SK-N-DZ (cell line): ENCODE measurements at places on chromosomes 5 and 9.

GRCh38 chr5:60541980-60542379 lies 158.0 kb downstream of the DEPDC1B start:
- no peak for DNase-seq

- no peak for DNase-seq
These were observed 40.3 kb upstream of the GLRX start for GRCh38 chr5:95862671-95863382.

DNA sequence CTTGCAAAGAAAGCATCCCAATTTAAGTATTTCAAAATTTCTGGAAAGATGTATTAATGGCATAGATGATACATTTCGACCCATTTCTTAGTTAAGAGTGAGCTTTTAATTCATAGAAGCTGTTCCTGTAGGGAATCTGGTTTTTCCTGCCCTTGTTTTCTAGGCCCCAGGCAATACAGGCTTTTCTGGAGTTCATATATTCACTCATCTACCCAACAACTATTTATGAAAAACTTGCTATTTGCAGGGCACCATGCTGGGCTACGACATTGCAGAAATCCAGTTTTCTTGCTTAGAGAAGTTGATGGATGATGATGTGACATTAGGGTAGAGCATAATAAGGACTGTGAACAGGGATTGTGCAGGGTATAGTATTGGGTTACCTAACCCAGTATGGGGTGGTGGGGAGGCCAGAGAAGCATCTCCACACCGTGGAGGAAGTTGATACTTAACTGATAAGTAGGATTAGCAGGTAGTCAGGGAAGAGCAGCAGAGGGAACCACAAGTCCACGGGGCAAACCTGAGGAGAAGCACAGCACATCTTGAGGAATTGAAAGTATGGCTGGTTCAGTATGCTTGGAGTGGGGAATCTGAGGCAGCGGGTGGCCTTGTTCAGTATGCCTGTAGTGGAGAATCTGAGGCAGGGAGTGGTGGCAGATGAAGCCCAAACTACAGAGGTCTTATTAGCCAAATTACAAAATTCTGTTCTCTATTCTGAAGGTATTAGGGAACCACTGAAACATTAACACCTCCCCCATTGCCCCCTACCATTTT lies 247.5 kb downstream of the ARRDC3 start:
- no peak for DNase-seq

- no peak for DNase-seq
These were observed 456.4 kb downstream of the NFIB start for GRCh38 chr9:13857521-13857920.

DNA sequence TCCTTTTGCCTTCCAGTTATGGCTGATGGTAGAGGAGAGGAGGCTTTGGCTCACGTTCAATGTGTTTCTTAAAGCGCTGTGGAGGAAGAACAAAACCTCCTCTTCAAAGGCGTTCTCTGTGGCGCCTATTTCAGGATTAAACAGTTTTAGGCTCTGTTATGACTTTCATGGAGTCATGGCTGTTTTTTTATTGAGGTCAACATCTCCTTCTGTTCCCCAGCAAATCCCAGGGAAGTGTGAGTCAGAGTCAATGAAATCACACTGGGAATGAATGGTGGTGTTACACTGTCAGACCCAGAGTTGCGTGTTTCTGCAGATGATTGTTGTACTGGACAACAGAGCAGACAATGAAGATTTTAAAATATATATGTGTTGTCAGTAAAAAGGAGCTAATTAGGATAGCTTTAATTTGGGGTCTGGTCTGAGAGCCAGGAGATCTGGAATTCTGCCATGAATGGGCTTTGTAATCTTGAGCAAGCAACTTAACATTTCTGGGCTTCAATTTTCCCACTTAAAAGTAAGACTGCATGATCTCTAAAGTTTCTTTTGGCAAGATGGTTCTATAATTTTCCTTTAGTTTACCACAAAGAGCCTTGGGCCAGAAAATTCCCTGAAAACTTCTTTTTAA lies 240.7 kb downstream of the CSNK1G3 start:
- no peak for DNase-seq

GRCh38 chr5:147949711-147950573 lies 43.6 kb upstream of the C5orf46 start:
- peak; percentile 49 for DNase-seq

DNA sequence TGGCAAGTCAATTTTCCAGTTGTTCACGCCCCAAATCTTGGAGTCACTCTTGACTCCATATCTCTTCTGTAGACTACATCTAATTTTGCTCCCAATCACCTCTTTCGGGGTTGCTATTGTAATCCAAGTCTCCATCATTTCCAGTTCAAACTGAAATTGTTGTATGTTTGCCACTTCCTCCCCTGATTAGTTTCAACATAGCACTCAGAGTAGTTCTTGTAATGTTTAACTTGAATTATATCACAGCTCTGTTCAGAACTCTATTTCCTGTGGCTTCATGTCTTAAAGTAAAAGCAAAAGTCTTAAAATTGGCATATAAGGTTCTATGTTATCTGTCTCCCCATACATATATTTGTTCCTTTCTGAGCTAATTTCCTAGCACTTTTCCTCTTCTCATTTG lies 348.5 kb upstream of the RIOK2 start:
- DNase-seq, result no peak

DNA sequence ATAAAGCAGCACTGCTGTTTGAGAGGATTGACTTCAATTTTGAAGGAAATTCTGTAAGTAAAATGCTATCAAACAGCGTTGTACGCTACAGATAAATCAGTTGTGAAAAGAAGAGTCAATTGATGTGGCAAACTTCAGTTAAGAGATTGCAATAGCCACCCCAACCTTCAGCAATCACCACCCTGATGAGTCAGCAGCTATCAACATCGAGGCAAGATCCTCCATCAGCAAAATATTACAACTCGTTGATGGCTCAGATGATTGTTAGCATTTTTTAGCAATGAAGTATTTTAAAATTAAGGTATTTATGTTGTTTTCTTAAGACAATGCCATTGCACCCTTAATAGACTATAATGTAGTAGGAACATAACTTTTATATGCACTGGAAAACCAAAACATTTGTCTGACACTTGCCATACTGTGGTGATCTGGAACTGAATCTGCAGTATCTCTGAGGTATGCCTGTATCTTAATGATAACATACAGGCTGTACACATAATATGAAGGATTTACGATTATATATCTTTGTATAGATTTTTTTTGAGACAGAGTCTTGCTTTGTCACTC lies 47.5 kb downstream of the VPS13A start:
- no peak for DNase-seq

DNA sequence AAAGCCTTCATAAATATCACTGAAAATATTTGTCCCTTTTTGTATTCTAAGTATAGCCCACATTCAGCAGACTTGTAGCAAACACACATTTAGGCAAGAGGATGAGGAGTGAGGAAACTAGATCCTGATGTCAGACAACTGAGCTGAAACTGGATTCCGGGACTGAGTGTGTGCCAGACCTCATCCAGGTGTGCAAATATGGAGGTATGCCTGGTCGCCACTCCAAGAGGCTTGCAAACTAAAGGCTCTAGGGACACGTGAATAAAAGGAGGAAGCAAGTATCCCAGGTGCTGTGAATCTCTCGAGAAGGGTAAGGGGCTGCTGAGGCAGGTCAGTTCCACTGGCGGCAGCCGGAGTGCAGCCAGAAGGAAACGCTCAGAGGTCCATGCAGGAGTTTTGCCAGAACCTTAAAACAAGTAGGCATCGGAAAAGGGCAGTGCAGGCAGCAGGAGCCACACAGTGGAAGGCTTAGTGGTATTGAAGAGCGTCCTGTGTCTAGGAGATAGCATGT lies 77.4 kb upstream of the ALDH1B1 start:
- DNase-seq, result no peak

GRCh38 chr9:121910491-121911040 lies 182.5 kb downstream of the TTLL11 start:
- no peak for DNase-seq

GRCh38 chr5:13673511-13673910 lies 271.0 kb downstream of the DNAH5 start:
- DNase-seq, result no peak

DNA sequence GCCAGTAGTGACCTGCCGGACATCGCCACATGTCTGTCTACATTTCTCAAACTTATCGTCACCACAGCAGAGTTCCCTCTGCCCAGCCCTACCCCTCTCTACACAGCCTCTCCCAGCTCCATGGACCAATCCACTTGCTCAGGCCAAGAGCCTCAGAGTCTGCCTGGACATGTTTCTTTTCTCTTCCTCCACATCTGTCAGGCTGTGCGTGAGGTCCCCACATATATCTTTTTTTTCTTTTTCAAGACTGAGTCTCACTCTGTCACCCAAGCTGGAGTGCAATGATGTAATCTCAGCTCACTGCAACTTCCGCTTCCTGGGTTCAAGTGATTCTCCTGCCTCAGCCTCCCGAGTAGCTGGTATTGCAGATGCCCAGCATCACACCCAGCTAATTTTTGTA lies 62.7 kb upstream of the GGTA1 start:
- DNase-seq, result no peak

DNA sequence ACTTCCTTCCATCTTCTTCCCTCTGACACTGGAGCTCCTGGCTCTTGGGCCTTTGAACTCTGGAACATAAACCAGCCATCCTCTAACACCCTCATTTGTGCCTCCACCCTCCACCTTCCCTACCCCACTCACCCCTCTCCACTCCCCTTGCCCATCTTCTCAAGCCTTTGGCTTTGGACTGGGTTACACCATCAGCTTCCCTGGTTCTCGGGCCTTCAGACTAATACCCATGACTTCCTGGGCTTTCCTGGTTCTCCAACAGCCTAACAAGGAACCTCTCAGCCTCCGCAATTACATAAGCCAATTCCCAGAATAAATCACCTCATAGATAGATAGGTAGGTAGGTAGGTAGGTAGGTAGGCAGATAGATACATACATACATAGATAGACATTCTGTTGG lies 67.1 kb downstream of the FREM1 start:
- DNase-seq, result no peak

- no peak for DNase-seq
These were observed 279.4 kb downstream of the HINT1 start for GRCh38 chr5:130885691-130886090.

DNA sequence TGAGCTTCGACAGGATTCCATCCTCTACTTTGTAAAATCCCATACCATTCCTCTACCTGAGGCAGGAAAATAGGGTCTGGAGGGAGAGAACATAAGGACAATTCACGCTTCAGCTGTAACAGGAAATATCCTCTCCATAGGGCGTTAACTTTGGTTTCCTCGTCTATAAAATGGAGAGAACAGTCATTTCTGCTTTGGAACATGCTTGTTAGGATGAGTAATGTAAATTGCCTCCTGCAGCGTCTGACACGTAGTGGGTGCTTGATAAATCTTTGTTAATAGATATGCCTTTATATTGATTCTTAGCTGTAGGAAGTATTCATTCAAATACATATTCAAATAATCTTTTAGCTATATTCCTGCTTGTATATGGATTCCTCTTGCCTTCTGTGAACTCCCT lies 711 bp upstream of the SUB1 start:
- DNase-seq, result no peak

- DNase-seq, result no peak
These were observed 4.8 kb downstream of the PSMB7 start for GRCh38 chr9:124410321-124410913.

GRCh38 chr5:53834500-53834899 lies 274.1 kb downstream of the NDUFS4 start:
- DNase-seq, result no peak

DNA sequence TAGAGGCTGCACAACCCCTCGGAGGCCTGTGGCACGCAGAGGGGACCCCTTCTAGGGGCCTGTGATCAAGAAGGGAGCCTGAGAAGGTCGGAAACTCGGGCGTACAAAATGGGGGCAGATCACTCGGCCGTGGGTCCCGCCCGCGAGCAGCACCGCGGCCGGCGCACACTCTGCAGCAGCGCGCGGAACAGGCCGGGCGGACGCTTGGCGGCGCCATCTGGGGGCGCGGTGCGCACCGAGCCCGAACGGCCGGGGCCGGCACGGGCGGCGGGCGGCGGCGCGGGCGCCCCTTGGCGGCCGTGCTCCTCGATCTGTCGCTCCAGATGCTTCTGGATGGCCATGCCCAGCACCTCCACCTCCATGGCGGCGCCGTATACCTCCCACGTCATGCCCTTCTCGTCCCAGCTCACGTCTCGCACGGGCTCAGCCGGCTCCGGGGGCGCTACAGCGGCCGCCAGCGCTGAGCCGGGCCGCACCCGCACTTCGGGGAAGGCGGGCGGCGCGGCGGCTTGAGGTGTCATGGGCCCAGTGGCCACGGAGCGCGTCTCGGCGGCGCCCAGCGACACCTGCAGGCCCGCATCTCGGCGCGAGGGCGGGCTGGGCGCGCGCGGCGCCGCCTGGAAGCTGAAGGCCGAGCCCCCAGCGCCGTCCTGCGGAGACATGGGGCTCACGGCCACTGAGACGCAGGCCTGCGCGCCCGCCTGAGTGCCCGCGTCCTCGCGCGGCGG lies 13.1 kb downstream of the GPRIN1 start:
- DNase-seq, result no peak

GRCh38 chr9:115956371-115956770 lies 197.2 kb upstream of the PAPPA start:
- no peak for DNase-seq

GRCh38 chr5:73136055-73136562 lies 15.7 kb downstream of the TMEM171 start:
- no peak for DNase-seq

DNA sequence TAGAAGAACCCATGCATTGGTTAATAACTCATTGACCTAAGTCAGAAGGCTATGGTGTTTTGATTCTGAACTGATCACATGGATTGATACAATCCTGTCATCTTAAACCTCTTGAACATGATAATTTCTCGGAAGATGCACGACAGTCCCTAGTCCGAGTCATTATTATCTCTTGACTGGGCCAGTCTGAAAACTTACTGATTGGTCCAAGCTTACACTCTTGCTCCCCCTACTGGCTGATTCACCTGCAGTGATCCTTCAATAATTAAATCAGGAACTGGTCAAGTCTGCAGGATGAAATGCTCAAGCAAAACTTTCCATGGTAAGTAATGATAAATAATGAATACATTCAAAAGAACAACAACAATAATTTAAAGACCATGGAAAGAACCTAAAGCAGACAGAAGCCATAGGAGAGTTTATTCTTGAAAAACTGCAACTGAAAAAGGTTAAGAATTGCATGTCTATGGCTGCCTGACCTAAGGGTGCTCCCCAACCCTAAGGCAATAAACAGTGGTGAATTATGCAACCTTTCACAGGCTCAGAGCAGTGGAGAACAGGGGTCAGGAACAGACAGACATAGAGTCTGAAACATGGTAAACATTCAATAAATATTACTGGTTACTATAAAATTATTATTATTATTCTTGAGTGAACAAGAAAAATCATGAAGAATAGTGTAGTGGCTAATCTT lies 79.3 kb downstream of the BRINP1 start:
- DNase-seq, result peak; percentile 37

DNA sequence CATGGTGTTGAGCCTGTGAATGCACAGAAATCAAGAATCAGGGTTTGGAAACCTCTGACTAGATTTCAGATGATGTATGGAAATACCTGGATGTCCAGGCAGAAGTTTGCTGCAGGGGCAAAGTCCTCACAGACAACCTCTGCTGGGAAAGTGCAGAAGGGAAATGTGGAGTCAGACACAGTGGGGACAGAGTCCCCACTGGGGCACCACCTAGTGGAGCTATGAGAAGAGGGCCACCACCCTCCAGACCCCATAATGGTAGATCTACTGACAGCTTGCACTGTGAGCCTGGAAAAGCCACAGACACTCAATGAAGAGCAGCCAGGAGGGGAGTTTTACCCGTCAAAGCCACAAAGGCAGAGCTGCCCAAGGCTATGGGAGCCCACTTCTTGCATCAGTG lies 181.9 kb upstream of the SEMA6A start:
- DNase-seq, result no peak
